ENCODE measurements at places on chromosomes 16 and 17.
A peak's percentile ranks its signal among the peaks of the same experiment; 100 is the strongest.

- no peak for DNase-seq
Measured at GRCh38 chr16:73404001-73404400, 356.1 kb upstream of the ZFHX3 start.

- DNase-seq: no peak
Measured at GRCh38 chr17:61144617-61145564, 254.8 kb upstream of the TBX2 start.

GRCh38 chr16:73113336-73113735 is 65.4 kb upstream of the ZFHX3 start:
- peak; percentile 51 for DNase-seq

DNA sequence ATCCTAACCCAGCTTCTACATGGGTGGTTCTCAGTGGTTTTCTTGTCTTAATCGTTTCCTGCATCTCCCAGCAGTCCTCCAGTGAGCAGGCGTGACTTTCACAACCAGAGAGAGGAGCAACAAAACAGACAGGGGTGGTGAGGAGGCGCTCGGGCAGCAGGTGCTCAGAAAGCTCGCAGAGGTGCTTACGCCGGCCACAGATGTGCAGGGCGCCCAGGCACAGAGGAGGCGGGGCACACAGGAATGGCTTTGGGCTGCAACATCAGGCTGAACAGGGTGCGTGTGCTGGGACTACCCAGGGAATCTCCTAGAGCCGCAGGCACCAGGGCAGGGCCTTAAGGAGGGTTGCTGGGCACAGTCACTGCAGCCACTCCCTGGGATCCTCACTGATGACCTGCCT is 32.6 kb downstream of the KLHDC4 start:
- DNase-seq: no peak

DNA sequence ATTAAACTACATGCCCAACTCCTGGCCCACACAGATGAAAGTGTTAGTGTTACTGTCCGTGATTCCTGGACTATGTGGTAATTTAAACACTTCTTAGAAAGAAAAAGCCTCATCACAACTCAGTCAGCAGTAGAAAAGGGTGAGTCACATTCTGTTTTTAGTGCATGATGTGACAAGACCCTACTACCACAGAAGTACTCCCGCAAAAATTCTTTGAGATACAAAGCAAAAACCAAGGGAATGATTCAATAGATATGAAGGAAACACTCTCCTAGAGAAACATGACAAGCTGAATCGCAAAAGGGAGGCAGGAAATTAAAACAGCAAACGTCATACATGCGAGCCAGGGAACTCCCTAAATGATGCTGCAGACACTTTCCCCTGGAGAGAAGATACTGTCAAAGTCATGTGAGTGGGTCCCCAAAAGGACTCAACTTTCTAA is 14.4 kb downstream of the SNN start:
- peak; percentile 94 for DNase-seq

- DNase-seq: peak; percentile 47
Measured at GRCh38 chr16:88298833-88299745, 83.7 kb upstream of the ZNF469 start.

DNA sequence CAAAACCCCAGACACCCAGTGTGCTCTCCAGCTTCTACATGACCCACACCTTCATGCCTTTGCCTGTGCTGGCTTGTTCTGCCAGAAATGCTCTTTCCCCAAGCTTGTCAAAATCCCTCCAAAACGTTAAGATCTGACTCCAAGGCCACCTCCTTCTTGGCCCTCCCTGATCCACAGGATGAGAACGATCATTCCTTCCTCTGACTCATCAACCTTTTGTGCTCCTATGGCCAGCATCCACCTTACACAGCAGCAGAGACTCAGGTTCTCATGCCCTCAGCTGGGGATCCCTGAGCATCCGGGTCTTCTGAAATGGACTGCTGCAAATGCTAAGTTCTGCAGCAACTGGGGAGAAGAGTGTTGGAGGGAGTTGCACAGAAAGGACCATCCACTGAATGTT is 2.9 kb downstream of the ZBTB4 start:
- peak; percentile 40 for DNase-seq

- DNase-seq: no peak
Measured at GRCh38 chr17:74499992-74500391, 31.3 kb downstream of the CD300LB start.

GRCh38 chr16:83010776-83011720 is 384.3 kb downstream of the CDH13 start:
- no peak for DNase-seq
